ENCODE measurements at places on chromosomes 11 and 22. TPM values are rescaled to one million over a fixed set of nuclear protein-coding genes. Genes with fewer than 3 reads are reported as not detected.

Gene NRIP3
- polyA plus RNA-seq: 3.0 TPM

Gene ANKK1
- 0.77 TPM for polyA plus RNA-seq

DNA sequence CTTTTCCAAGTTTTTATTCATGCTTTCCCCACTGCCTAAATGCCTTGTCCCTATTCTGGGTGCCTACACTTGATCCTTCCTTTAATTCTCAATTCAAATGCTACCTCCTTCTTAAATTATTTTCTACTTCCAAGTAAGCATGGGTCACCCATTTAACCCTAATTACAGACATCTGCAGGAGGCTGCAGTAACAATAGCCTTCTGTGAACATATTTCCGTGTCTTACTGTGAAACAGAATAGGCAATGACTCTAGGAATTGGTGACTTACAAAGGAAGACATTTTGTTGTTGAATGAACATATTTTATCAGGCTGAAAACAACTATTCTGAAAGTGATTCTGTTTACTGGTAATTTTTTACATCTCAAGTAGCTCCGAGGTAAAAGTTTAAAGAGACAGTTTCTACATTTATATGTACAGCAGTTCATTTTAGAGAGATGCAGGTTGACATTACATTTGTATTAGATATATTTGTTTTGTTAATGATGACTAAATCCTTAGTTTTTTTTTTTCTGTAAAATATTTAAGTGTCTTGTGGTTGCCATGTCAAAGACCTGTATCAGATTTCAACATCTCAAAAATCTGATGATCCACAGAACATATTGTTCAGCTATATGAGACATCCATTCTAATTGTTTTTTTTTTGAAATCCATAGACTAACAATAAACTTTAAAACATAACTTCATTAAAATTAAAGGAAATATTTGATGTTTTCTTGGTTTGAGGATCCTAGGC, 316.8 kb downstream of the CASP12 start:
- DNase-seq: no peak

- DNase-seq: no peak
Measured at GRCh38 chr11:115304774-115305472, 199.3 kb downstream of the CADM1 start.

DNA sequence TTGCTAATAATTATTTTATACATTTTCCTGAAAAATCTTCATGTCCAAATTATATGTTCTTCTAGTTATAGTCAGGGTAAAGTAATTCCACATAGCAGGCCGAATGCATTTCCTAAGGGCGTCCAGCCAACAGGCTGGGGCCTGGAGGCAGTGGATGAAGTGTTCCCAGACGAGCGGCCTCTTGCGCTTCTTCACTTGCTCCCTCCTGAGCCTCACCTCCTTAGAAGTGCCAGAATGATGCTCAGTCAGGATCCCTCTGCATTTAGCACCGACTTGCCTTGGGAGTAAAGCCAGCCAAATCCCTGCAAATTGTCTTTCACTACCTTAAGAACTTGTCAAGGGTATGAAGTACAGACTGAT, 1.5 kb downstream of the OLFML1 start:
- peak; percentile 53 for DNase-seq

All from left lung (tissue), 14 donors.